ENCODE measurements at places on chromosomes 2 and 18.
A peak's percentile ranks its signal among the peaks of the same experiment; 100 is the strongest.

DNA sequence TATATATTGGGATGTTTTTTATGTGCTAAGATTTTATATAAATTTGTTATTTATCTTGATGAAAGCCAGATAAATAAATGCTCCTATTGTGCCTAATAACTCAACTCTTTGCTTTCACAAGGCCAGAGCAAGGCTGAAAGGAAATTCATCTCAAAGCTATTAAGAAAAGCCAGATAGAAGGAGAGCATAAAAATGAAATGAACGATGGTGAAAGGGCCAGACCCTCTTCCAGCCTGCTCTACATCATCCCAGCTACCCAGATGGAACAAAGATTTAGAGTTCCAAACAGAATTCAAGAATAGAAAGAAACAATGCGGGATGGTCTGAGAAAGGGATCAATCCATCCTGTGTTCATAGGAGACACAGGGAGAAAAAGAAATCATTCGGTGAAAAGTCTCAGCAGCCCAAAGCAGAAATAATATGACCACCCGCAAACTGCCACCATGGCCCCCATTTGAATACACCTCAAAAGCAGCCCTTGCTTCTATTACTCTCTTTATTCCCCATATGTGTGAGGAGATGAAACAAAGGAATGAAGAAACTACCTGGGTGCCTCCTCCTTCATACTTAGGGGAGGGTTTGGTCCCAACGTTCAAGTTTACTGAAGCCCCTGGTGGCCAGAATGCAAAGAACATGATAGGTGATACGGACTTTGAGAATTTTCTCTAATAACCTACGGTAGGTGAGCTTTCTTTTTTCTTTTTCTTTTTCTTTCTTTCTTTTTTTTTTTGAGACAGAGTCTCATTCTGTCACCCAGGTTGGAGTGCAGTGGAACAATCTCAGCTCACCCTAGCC lies 110.1 kb upstream of the FBXO11 start:
- DNase-seq, result no peak

- DNase-seq, result peak; percentile 89
Observed at GRCh38 chr2:231601356-231602229, 8.9 kb downstream of the TEX44 start.

DNA sequence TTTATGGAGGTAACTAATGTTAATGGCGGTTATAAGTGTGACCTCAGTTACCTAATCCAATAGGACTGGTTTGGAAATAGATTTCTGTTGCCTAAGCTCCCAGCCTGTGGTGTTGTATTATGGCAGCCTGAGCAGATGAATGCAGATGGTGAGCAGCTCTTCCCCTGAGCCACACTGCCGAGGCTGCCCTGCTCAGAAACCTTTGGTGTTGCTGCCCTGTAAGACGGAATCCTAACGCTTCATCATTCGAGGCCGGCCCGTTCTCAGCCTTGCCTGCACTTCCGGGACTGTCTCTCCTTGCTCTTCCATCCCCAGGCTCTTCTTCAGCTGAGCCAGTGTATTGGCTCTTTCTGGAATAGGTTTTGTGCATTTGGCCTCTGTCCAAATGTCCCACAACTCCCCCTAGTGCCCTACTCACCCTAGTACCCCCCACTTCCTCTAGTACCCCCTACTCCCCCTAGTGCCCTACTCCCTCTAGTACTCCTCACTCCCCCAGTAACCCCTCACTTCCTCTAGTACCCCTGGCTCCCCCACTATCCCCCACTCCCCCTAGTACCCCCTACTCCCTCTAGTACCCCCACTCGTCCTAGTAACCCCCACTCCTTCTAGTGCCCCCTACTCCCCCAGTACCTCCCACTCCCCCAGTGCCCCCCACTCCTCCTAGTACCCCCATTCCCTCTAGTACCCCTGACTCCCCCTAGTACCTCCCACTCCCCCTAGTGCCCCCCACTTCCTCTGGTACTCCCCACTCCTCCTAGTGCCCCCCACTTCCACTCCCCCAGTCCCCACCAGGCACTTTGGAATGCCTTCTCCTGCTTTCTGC lies 106.0 kb upstream of the TAF1B start:
- peak; percentile 43 for DNase-seq

DNA sequence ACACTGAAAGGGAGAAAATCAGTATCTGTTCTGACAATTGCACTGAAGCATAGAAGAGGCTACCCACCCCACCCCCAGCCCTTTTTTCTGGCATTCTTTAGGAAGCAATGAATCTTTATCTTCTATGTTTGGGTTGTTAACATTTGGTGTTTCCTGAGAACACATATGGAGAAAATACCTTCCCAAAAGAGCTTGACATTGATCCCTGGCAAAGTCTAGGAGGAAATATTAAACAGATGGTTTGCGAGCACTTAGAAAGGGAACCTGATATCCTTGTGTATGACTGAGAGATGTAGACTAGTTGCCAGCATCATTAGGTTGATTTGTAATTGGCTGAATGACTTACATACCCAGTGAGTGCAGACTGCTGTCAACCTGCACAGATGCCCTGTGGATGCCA lies 42.9 kb downstream of the DOK1 start:
- DNase-seq, result no peak

- DNase-seq, result no peak
Observed at GRCh38 chr2:63814114-63814513, 27.6 kb upstream of the UGP2 start.

DNA sequence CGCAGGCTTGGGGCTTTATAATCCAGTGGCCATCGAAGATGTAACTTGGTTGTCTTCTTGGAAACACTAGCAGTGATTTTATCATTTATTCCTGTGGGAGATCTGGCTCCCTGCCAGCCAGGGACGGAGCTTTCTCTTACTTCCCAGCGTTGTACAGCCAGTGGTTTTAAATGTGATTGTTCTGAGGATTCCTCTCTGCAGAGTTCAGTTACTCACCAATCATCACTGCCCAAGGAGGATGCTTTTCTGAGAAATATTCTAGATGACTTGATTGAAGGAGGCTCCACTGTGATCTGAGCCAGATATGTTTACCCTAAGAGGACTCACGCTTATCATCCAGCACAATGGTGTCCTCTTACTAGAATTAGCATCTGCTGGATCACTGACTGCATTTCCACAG lies 744.3 kb downstream of the RNF144A start:
- DNase-seq, result no peak

DNA sequence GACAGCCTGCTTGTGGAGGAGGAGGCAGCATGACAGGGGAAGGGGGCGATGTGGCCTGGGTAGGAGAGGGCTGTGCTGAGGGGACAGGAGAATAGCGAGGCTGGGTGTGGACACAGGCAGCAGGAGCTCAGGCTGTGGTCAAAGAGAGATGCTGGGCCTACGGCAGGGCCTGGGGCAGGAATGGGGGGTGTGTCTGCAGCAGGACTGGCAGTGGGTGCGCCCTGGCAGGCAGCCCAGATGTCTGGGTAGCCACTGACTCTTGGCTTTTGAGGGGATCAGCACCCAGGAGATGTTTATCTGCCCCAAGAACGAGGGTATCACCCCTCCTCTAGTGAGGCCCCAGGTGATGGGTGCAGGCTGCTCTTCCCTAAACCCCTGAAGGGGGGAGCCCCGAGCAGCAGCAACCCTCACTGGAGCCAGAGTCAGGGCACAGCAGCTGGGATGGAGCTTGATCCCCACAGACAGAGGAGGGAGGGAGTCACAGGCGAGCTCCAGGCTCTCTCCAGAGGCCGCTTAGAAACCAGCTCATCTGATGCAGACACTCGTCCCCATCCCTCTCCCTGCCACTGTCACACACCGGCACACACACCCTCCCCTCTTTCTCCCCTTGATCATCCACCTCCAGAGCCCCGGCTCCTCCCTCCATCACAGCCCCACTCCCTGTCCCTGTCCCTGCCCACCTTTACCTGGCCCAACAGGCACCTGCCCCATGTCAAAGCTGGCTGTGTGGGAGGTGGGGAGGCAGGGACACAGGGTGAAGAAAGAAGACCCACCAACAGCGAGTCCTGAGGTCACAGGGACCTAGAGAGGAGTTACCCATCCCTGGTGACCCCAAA lies 29.8 kb upstream of the TNS1 start:
- no peak for DNase-seq

DNA sequence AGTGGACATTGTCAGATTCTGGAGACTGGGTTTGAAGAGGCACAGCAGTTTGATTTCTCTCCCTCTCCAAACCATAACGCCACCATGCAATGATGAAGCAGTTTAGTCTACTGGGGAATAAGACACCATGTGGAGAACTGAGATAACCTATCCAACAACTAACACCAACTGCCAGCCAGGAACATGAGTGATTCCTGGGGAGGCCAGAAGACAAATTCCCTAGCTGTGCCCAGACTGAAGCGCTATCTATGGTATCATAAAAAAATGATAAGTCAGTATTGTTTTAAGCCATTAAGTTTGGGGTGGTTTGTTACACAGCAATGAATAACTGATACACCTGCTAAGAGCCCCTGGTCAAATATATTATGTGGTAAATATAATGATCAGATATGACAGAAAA lies 129.3 kb downstream of the EXOC6B start:
- no peak for DNase-seq
